ENCODE measurements at places on chromosomes 5 and 9.

- DNase-seq = no peak
Measured at GRCh38 chr9:99326112-99326916, 104.2 kb downstream of the SEC61B start.

DNA sequence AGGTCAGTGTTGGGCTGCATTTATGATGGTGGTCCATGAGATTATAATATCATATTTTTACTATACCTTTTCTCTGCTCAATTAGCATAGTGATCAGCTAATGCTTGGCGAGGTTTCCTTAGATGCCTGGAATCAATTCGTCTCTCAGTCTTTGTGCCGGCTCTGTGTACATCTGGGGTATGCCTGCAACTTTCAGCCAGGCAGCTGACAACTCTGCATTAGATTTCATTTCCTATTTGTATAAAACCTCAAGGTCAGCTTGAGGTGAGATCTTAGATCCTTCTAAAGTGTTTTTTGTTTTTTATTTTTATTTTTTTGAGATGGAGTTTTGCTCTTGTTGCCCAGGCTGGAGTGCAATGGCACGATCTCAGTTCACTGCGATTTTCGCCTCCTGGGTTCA lies 86.8 kb downstream of the MELK start:
- DNase-seq = no peak

GRCh38 chr5:172664681-172665541 lies 23.8 kb downstream of the NEURL1B start:
- no peak for DNase-seq

DNA sequence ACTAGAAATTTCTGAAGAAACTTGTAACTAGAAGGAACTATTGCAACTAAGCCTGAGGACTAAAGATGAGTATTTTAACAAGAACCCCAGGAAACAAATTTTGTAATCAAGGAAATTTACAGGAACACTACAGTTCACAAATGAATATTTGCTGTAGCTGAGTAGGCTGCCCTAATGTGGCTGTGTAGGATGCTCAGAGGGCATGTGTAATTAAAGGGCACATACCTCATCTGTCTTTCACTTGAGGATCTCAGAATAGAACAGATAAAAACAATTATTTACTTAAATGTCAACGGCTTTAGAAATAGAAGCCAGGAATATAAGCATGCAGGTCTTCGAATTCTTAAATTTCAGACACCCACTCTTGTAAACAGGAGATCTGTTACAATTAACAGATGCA lies 119.8 kb downstream of the MED27 start:
- no peak for DNase-seq

DNA sequence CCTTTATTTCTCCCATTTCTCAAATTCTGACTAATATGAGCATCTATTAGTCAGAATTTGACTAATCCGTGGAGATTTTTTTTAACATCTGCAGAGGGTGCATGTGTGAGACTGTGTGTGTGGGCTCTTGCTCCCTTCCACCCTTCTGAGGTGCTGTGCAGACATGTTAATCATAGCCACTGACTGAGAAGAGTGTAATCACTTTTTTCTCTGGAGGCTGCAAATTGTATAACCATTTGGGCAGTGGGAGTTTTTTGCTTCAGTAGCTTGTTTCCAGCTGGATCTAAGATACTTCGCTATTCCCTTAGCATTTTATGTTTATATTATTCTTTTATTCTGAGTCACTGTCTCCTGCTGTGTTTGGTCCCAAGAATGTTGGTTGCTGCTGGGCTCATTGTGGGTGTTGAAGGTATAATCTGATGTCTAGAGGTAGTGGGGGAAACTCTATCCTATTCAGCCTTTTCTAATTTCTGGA lies 66.2 kb downstream of the ARHGEF28 start:
- DNase-seq = no peak

DNA sequence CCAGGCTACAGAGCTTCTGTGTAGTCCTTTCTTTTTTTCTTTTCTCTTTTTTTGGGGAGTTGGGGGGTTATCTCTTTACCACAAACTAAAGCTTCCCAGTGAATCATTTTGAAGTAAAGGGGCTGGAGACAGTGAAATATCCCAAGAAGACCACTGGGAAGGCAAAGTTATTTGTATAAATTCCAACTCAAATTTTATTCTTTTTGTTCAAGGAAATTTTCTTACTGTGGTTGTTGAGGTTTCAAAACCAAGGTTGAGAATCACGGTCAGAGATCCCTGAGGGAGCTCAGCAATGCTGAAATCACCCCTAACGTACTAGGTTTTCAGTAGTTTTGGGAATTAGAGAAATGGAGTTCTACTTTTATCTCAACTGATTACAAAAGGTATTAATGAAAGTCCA lies 175.7 kb downstream of the ARHGEF28 start:
- DNase-seq = no peak

- DNase-seq = no peak
Measured at GRCh38 chr5:135450336-135450735, 1.8 kb downstream of the TIFAB start.

- DNase-seq = no peak
Measured at GRCh38 chr9:80874276-80874675, 815.1 kb downstream of the TLE1 start.

GRCh38 chr5:56476487-56476856 lies 243.3 kb upstream of the ANKRD55 start:
- DNase-seq = no peak

GRCh38 chr9:117462861-117463260 lies 48.0 kb upstream of the ASTN2 start:
- no peak for DNase-seq

DNA sequence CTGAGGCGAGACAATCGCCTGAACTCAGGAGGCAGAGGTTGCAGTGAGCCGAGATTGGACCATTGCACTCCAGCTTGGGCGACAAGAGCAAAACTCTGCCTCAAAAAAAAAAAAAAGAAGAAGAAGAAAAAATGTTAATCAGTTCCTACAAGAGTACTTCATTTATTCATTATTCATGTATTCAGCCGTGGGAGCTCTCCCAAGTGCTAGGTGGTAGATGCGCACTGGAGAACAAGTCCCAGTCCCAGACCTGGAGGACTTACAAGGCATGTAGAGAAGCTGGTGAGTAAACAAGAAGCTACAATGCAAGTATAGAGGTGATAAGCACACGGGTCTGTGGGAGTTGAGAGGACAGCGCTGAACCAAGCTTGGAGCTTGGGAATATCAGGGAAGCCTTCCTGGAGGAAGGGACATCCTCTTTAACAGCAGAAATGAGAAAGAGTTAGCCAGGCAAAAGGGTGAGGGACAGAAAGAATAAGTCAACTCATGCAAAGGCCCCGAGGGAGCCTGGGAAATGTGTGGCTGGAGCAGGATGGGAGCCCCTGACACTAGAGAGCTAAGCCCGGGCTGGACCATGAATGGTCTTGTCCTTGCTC lies 17.4 kb upstream of the AQP7 start:
- DNase-seq = no peak

- DNase-seq = peak; percentile 26
Measured at GRCh38 chr9:133148199-133149129, 15.2 kb downstream of the GBGT1 start.

- no peak for DNase-seq
Measured at GRCh38 chr5:135039271-135040033, 5.4 kb upstream of the PITX1 start.

- DNase-seq = no peak
Measured at GRCh38 chr5:171422495-171422894, 3.0 kb downstream of the FGF18 start.

- no peak for DNase-seq
Measured at GRCh38 chr5:173883347-173883924, 4.7 kb upstream of the CPEB4 start.

DNA sequence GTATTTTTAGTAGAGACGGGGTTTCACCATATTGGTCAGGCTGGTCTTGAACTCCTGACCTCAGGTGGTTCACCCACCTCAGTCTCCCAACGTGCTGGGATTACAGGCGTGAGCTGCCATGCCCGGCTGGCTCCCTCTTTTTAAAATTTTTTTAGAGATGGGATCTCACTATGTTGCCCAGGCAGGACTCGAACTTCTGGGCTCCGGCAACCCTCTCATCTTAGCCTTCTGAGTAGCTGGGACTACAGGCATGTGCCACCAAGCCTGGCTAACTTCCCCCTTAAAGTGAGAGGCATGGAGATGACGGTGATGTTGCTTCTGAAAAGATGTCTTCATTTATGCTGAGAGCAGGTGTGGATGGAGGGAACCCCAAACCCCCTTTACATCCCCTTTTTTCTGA lies 43.7 kb upstream of the PWWP2A start:
- no peak for DNase-seq

GRCh38 chr9:21576331-21577189 lies 94.4 kb upstream of the IFNE start:
- DNase-seq = no peak

DNA sequence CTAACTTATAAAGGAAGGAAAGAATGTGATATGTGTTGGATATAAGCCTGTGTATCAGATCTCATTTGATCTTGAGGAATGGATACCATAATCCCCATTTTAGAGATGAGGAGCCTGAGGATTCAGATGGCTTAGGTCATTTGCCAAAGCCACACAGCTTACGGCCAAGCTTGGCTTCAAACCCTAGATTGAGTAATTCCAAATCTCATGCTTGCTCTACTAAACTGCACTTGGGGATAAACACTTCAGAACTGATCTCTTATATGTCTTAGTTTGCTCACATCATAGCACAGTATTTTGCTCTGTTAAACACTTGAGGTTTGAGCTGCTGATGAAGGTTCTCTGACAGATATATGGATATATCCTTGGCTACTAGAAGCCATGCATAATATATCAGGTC lies 504.4 kb downstream of the NTRK2 start:
- no peak for DNase-seq

DNA sequence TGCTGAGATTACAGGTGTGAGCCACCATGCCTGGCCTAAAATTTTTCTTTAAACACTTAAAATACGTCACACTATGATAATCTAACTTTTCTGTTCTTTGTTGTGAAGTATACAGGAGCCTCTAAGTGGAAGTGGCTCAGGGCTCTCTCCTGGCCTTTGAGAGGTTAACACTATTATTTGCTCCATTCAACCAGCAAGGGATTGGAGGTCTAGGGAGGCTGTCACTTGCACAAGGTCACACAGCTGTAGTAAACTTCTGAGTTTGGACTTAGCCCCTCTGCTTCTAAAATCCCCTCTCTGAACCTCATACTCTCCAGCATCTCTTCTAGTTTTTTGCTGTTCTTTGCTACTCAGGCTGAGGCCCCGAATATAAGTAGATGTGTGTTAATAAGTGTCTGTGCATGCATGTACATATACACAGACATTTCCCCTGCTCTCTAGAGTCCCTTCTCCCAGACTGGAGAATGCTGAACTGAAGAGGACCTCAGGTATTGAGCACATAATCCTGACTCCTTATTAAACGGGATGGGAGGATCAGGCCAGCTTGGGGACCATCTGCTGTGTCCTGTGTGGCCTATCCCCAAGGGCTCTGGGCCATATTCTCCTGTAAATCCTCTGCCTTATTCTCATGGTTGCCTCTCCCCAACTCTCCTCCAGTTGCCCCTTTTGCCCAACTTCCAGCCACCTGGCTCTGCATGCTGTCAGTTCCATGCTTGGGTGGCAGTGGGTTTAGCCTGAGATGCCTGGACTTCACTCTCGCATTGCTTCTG lies 87.0 kb upstream of the SPRY4 start:
- DNase-seq = no peak

GRCh38 chr9:129383561-129384490 lies 205.8 kb upstream of the IER5L start:
- peak; percentile 76 for DNase-seq

DNA sequence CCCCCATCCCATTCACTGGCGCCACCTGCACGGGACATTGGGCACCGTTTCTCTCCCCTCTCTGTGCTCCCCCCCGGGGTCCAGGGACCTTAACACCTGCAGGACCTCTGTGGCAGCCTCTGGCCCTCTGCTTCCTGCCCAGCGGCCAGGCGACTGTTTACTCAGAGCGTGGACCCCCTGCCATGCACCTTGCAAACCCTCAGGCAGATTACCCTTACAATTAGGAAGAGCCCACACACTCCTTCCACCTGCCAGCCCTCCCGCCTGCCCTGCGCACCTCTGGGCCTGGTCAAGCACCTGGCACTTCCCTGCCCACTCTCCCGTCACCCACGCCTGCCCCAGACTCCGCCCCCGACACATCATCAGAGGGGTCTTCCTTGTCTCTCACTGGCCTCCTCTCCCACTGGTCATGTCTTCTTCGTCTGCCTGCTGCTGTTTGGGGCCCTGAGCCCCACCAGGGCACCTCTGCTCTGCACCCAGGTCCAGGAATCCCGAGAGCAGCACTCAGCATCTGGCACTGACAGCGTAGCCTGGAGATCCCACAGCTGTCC lies 281.3 kb upstream of the IRX4 start:
- no peak for DNase-seq

GRCh38 chr5:158140120-158140731 lies 281.3 kb upstream of the CLINT1 start:
- no peak for DNase-seq

GRCh38 chr9:95857124-95857523 lies 18.4 kb upstream of the ERCC6L2 start:
- no peak for DNase-seq

DNA sequence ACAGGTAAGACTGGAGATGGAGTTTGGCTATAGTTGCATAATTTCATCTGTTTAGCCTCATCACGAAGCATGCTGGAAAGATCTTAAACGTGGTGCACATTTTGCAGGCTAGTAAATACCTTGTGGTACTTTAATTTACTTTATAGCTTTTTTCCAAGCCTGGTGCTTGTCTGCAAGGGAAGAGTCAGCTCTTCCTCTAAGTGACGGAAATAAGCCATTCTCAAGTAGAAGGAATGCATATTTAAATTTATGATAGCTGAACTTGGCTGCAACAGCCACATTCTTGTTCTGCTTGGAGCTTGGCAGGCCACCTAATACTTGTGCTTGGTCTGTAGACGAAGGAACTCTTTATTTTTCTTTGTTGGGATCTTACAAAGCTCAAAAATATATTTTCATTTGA lies 188.0 kb upstream of the PIK3R1 start:
- no peak for DNase-seq

GRCh38 chr9:102631559-102631958 lies 363.6 kb upstream of the CYLC2 start:
- no peak for DNase-seq

- peak; percentile 74 for DNase-seq
Measured at GRCh38 chr9:117487555-117488175, 72.8 kb upstream of the ASTN2 start.

GRCh38 chr5:155833287-155833686 lies 493.7 kb upstream of the SGCD start:
- no peak for DNase-seq

GRCh38 chr5:2905741-2906140 lies 154.3 kb upstream of the IRX2 start:
- DNase-seq = no peak

GRCh38 chr5:1108023-1108864 lies 3.6 kb downstream of the SLC12A7 start:
- DNase-seq = no peak

DNA sequence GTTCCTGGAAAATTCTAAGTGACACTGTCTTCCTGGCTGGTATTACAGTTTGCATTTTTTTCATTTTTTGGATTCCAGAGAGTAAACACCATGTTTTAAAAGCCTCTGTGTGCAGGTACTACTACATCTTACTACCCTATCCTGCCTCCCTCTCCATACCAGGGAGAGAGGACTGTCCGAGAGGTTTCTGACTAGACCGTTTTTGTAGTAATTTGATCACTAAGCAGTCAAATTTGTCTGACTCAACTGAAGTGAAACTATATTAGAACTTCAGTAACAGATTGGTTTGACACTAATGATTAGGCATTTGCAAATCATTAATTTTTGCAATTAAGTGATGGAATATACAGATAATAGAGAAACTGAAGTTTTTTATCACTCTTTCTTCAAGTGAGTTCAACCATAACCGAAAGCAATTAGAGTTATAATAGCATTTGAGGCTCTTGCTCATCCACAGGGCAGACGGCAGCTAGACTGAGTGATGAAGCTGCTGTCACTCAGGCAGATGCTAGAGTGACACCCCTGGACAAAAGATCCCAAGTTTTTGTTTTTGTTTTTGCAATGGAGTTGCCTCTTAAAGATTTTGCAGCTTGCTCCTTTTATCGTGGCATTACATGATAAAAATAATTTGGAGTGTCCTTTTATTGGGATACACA lies 44.3 kb downstream of the SMARCA2 start:
- no peak for DNase-seq
